ENCODE measurements at places on chromosomes 7 and 10.

DNA sequence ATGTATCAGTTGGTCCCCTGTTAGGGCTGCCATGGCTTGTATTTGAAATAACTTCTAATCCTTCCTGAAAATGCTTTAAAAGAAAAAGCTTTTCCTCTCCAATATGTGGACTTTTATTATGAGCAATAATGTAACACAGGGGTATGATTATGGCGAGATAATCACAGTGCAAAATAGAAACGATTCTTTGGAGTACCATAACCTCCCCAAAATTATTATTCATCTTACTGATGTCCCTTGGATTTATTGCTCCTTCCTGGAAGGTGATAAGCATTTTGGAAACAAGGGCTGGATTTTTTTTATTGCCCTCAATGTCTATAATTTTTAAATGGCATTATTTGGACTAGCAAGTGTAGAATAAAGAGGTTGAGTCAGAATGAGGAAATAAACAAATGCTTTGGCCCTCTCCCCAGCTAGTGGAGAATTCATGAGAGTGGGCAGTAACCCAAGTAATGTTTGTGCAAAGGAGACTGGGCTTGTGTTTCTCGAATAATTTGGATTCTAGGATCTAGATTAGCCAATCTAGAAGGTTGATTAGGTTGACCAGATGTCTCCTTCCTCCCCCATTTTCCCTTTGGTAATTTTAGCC lies 403.9 kb upstream of the CELF2 start:
- DNase-seq: no peak

DNA sequence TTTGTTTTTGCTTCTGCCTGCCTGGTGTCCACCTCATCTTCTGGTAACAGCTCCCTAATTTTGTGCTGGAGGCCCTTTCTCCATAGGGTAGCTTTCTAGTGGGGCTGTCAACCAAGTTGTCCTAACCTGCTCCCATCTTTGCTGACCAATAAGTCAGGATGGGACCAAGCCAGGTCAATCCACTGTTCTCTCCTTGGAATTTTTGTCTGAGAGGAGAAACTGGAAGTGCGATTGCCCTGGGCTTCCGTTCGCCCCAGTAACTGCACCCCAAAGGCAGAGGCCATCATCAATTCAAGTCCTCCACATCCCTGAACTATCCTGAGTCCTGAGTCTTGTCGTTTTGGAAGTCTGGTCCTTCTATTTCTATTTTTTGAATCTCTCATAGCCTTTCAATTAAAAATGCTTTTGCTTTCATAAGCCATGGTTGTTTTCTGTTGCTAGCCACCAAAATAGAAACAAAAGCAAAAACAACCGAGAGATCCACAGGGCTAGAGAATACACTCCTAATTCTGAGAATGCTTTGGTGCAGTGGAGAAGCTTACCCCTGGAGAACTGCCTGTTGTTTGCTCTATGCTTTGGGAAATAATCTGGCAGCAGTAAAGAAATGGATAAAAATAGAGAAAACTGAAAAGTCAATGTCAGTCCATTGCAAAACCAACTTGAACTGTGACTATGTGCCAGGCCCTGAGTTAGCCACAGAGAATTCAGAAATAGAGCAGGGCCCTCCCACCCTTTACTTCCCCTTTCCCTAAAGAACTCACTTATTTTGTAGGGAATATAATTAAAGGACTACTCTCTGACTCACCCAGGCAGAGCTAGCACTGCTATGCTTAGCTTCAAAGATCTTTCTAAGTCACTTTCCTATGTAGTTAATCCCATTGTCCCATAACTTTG lies 368.1 kb downstream of the CXCL12 start:
- no peak for DNase-seq

- no peak for DNase-seq
Measured at GRCh38 chr7:42843205-42843800, 68.6 kb downstream of the C7orf25 start.

DNA sequence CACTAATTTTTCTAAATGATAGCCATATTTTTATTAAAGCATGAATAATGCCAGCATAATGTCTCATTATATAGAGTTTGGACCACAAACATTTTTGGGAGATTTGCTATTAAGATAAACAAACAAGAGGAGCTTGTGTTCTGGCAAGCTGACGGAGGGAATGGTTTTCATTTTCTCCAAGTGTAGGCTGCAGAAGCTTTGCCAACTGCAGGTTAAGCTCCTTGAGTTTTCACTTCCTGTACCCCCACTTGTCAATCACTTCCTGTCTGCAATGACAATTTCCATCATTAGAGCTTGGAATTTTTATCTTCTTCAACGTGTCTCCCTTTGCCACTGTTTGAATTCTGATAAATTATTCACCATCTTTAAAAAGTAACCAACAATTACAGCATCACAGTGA lies 13.4 kb downstream of the EBF3 start:
- DNase-seq: no peak

DNA sequence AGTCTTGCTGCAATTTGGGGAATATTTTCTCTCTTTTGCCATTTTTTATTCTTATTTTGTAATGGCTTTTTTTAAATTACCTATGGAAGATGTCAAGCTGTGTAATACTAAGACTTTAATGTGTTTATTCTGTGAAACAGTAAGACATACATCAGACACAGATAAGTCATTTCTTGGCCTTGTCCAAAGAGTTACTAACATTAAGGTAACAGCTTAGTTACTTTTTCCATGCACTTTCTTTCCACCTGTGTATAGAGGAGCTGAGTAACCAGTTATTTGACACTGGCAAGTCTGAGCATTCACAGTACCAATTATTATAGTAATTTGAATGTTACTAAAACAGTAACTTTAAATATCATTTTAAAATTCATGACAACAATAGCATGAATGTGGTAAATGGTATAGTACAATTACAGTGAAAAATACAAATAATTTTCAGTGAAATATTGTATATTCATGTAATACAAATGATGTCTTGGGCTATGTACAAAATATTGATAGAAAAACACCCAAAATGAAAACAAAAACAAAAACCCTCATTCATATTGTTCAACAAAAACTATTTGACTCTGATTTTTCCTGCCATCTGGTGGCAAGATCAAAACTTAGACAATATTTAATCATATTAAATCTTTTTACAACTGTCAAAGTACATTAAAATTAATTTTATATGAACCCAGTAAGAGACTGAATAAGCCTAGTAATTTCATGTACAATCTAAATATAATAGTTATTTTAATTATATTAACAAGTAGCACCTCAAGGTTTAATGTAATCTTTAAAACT lies 259.8 kb upstream of the SEMA3A start:
- DNase-seq: no peak

- no peak for DNase-seq
Measured at GRCh38 chr10:46551701-46552525, 4.5 kb downstream of the GPRIN2 start.
